Left ventricle myocardium inferior (tissue), 1 donor: ENCODE measurements at places on chromosomes 4 and X. TPM values are rescaled to one million over a fixed set of nuclear protein-coding genes. Genes with fewer than 3 reads are reported as not detected.

The RPS6KA3 gene
- total RNA-seq: 33.6 TPM

The PRSS12 gene
- total RNA-seq: not detected

The S100P gene
- total RNA-seq: not detected

The LEF1 gene
- total RNA-seq: 0.41 TPM

The TLR2 gene
- 2.8 TPM for total RNA-seq

The MAGEB4 gene
- total RNA-seq: not detected

The HHIP gene
- total RNA-seq: not detected

The APBB2 gene
- total RNA-seq: 23.5 TPM

The OPN1MW2 gene
- total RNA-seq: not detected

The SLIT2 gene
- 6.0 TPM for total RNA-seq

The FSTL5 gene
- not detected for total RNA-seq

The HNRNPH2 gene
- 51.4 TPM for total RNA-seq

The BRS3 gene
- not detected for total RNA-seq
